Stimulated activated CD4-positive, alpha-beta T cell treated with anti-CD3 and anti-CD28 coated beads, Interleukin-2, amount 100 ng/mL, for 24 hours (primary cell): ENCODE measurements at places on chromosomes 3 and 15.

- no peak for DNase-seq
These were observed 101.5 kb upstream of the SATB1 start for GRCh38 chr3:18526667-18527066.

DNA sequence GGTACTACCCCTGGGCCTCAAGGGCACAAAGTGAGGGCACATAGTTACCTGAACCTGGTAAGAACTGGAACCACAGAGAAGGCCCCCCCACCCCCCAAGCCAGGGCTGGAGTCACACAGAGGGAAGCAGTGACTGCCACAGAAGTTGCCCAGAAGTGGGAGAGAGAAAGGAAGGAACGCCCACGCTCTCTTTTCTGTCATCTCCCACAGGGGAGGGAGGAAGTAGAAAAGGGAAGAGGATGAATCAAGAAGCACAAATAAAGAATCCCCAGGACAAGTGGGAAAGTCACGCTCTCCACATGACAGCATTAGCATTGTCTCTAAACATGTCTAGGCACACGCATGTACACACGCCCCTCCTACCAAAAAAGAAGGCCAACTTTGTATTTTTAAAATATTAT lies 114.7 kb upstream of the FRMD4B start:
- DNase-seq = no peak

DNA sequence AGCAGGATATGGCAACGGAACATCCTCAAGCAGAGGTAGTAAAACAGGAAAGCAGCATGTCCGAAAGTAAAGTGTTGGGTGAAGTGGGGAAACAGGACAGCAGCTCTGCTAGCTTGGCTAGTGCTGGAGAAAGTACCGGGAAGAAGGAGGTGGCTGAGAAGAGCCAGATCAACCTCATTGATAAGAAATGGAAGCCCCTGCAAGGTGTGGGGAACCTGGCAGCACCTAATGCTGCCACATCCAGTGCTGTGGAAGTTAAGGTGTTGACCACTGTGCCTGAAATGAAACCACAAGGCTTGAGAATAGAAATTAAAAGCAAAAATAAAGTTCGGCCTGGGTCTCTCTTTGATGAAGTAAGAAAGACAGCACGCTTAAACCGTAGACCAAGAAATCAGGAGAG lies 14.3 kb upstream of the ZBTB47 start:
- DNase-seq = no peak

GRCh38 chr15:80934761-80935221 lies 54.8 kb downstream of the MESD start:
- DNase-seq = no peak

DNA sequence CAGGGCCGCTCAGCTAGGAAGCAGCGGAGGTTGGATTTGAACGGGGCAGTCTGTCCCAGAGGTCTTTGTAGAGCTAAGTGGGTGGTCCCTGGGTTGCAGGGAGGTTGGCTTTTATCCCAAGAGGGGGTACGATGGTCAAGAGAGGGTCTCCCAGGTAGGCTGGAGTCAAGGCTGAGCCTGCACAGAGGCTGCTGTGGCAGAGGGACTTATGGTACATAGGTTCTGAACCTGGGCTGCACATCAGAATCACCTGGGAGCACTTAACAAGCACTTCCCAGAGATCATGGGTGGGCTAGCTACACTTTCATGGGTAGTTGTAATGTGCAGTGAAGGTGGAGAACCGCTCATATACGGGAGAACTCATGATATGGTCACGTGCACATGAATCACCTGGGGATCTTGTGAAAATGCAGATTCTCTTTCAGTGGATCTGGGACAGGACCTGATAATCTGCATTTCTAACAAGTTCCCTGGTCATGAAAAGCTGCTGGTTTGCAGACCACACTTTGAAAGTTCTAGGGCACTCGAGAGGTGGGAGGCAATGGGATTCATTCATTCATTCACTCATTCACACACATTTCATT lies 2.9 kb upstream of the RASGRF1 start:
- DNase-seq = no peak

DNA sequence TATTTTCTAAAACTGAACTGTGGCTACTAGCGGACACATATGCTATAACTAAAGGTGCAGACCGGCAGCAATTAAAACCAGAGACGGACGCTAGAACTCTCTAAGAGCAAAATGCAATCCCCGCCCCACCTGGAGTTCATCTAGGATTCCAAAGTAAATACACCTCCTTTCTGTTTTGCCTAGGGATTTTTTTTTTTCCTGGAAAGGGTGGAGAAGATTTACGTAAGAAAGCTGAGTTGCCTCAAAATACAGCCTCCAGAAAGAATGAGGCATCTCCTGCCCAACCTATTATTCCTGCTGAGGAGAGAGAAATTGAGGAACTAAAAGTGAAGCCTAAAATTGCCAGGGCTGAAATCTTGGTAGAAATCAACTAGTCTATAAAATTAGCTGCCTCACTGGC lies 150.2 kb downstream of the TP63 start:
- no peak for DNase-seq

DNA sequence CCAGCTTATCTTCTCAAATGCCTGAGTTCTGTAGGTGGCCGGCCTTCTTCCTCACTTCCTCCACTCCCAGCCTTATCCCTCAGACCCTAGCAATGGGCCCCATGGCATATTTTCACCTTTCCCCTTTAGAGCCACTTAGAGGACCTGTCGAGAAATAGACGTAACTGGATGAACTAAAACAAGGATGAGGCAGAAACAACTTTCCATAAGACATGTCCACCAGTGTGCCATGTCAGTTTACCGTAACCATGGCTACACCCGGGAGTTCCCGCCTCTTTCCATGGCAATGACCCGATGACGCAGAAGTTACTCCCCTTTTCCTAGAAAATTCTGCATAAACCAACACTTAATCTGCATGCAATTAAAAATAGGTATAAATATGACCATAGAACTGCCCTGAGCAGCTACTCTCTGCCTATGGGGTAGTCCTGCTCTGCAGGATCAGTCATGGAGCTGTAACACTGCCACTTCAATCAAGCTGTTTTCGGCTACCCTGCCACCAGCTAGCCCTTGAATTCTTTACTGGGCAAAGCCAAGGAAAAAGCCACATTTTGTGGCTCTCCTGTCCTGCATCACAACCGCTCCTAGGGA lies 55.1 kb upstream of the ZBTB38 start:
- DNase-seq = no peak

- DNase-seq = no peak
These were observed 51.7 kb downstream of the CLDN11 start for GRCh38 chr3:170470063-170471016.

- no peak for DNase-seq
These were observed 2.4 kb upstream of the LMCD1 start for GRCh38 chr3:8499181-8499611.

DNA sequence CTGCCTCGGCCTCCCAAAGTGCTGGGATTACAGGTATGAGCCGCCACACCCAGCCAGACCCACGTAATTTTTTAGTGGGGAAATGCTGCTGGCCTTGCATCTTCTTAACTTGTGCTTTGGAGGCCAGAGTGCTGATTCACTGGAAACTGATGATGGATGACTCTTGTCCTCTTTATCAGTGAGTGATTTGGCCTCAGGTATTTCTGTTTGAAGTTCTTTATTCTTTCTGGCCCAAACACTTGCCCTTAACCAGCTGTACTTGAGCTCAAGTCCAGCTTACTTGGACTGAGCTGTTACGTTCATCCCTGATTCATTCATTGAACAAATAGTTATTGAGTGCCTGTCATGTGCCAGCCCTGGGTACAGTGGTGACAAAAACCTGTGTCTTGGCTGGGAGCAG lies 4.2 kb downstream of the PTPN23 start:
- no peak for DNase-seq

DNA sequence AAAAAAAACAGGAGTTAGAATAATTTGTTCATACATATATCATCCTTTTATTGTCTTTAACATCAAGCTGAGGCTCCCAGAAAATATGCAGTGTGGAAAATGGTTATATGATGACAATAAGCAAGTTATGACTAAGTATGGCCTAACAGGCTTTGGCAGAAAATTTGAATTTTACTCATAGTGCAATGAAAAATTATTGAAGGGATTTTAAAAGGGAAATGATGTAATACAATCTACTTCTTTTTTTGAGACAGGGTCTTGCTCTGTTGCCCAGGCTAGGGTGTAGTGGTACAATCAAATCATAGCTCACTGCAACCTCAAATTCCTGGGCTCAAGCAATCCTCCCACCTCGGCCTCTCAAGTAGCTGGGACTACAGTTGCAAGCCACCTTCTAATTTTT lies 78.7 kb downstream of the FAIM start:
- DNase-seq = no peak

DNA sequence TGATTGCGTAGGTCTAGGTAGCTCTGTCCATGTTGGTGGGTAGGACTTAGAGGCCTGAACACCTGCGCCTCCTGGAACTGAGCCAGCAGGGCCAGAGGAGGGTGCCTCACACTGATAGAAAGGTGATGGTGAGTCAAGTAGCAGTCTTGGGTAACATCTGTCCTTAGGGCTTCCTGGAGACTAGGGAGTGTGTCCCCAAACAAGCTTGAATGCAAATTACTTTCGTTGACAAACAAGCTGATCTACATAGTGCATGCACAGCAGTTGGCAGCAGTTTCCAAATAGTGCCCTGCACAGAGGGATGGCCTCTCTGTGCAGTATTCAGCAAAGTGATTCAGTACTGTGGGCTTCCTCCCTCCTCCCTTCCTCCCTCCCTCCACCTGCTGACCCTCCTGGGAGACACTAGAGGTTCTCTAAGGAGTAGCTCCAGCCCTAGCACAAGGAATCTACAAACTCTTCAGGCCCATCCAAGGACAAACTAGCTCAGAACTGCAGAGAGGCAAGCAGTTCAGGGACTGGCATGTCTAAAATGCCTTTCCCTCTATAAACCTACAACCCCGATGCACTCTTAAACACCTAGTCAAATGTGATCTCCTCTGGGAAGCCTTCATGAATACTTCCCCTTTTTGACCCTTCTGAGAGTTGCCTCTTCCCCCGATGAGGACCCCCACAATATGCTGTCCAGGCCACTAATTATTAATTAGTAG lies 61.0 kb downstream of the TLE3 start:
- DNase-seq = no peak

DNA sequence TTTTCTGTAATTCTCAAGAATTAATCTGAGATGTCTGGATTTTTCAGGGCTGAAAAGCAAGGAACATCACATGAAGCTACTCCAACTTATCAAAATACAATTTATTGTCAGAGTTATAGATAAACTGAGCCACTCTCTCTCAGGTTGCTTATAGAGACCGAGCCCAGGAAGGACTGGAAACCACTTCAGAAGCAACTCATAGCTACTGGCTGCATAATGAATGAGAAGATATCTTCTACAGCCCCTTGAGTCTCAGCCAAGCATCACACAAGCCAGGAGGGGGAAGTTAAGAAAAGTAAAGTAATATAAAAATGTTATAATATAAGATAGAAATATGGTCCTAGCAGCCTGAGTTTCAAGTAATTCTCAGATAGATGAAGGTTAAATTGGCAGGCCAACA lies 186.0 kb downstream of the TNIK start:
- no peak for DNase-seq

DNA sequence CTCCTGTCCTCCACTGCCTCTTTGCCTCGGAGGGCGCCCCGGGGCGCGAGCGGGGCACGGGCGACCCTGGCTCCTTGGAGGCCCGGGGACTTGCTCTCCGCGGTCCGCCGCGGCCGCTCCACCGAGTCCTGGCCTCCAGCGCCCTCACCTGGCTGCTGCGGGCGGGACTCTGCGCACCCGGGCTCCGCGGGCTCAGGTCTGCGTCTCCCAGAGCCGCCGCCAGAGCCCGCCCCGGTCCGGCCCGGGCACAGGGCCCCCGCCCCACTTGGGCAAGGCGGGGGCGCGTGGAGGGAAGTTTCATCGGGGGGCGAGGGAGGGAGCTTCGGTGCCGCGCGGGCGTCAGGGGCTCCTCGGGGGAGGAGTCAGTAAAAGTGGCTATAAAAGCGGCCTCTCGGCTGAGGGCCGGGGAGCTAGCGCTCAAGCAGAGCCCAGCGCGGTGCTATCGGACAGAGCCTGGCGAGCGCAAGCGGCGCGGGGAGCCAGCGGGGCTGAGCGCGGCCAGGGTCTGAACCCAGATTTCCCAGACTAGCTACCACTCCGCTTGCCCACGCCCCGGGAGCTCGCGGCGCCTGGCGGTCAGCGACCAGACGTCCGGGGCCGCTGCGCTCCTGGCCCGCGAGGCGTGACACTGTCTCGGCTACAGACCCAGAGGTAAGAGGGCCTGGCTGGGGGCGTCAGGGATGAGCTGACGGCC lies at the start of gene CEMIP:
CEMIP (plus strand) TSS at position 407 of the 694 bp plus-strand sequence. CDS start 94,510 bp downstream, outside the sequence.
- DNase-seq = peak; percentile 78

DNA sequence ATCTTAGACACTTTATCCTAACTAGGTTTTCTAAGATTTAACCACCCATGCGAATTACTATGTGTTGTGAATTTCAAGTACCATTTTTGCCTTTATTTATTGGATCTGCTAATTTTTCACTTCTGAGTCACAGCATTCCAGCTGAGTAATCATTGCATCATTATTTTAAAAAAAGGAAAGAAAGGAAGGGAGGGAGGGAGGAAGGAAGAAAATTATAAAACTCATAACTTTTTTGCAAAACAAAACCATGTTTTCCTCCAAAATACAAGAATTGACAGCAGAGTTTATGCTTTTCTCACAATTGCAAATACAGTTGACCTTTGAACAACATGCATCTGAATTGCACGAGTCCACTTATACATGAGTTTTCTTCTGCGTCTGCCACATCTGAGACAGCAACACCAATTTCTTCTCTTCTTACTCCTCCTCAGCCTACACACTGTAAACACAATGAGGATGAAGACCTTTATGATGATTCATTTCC lies 651.4 kb upstream of the NECTIN3 start:
- no peak for DNase-seq

DNA sequence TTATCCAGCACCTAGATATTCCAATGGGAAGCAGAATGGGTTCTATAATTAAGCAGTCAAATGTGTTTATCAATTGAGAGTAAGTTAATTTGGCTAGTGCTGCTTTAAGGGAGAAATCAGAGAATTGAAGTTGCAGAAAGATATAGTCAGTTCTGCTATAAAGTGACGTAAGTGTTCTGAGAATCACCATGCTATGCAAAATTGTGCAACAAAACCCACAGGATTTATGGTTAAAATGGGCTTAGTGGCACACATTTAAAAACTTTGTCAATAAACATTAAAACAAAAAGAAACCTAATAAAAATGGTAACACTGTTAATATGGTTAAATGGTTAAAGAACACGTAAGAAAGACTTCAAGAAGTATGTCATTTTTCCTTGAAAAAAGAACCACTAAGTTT lies 74.5 kb downstream of the TMEM108 start:
- no peak for DNase-seq

- DNase-seq = no peak
These were observed 78.3 kb downstream of the NAALADL2 start for GRCh38 chr3:174937478-174937877.

DNA sequence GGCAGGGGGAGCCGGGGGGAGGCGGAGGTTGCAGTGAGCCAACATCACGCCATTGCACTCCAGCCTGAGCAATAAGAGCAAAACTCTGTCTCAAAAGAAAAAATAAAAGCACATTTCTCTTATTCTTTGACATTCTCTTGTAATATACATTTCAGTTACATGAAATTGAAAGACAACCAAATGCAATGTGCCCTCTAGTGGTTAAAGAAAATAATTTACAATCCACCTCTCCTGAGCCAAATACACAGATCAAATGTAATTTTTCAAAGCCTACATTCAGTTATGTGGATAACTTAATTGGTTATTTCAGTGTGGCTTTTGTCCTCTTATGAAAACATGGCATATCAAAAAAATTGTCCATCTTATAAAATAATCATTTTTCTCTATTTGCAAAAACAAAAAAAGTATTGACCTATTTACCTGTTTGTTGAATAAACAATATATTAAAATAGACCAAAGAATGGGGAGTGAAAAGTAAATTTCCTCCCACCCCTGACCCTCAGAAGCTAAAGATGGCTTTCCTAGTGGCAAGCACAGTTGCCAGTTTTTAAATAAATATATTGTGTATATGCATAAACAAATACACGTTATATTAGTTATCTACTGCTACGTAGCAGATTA lies 14.2 kb upstream of the U2SURP start:
- no peak for DNase-seq
